A673 (cell line): ENCODE measurements at places on chromosomes 5 and 9.

DNA sequence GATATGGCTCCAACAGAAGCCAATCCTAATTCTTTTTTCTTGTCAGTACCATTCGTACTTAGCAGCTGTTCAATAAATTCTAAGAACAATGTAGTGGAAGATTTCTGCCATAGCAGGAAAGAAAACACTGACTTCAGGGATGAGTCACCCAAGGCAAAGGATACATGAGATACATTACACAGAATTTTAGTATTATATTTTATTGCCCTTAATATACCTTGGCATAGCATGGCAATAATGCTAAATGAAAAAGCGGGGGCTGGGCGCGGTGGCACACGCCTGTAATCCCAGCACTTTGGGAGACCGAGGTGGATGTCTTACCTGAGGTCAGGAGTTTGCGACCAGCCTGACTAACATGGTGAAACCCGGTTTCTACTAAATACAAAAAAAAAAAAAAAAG, 619.1 kb upstream of the DAB2 start:
- no peak overlapping the region for H3K27ac ChIP-seq
- no peaks in the 10 kb centered on the region for H3K36me3 ChIP-seq
- no peak overlapping the region for H3K4me3 ChIP-seq
- H3K27me3 ChIP-seq, result no peaks in the 10 kb centered on the region
- H3K4me1 ChIP-seq, result no peaks in the 10 kb centered on the region

- no peak overlapping the region for H3K4me3 ChIP-seq
- DNase-seq, result no peak
- H3K36me3 ChIP-seq, result no peaks in the 10 kb centered on the region
- H3K27ac ChIP-seq, result no peak overlapping the region
- H3K27me3 ChIP-seq, result no peaks in the 10 kb centered on the region
Observed at GRCh38 chr9:127550751-127551150, 61.3 kb upstream of the STXBP1 start.

DNA sequence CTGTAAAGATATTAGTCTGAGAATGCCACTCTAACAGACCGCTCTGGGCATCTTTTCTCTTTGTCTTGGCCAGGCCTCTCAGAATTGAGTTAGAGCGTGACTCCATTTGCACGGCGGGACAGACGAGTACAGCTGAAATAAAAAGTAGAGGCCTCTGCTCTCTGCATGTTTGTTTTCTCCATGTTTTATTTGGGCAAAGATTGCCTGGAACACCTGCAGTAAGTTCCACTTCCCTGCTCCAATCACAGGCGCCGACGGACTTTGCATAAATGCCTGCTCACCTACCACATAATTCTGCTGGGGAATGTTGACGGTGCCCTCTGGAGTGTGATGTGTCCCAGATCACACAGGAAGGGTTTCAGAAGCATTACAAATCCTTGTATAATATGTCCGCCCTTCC, 10.6 kb downstream of the SPOCK1 start:
- H3K27ac ChIP-seq, result no peak overlapping the region
- DNase-seq, result no peak
- H3K27me3 ChIP-seq, result no peaks in the 10 kb centered on the region
- no peaks in the 10 kb centered on the region for H3K36me3 ChIP-seq

DNA sequence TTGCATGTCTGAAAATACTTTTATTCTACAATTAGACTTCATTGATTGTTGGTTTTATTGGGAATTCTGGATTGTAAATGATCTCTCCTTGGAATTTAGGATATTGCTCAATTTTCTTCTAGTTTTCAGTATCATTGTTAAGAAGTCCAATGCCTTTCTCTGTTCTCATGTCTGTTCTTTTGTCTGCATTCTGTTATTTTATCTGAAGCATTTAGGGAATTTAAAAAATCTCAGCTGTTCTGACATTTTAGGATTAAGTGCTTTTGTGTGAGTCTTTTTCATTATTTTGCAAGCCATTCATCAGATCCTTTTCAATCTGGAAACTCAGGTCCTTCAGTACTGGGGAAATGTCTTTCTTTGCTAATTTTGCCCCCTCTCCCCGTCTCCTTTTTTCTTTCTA, 4.4 kb upstream of the FER start:
- peak; percentile 18 for DNase-seq
- H3K27ac ChIP-seq, result no peak overlapping the region
- no peak overlapping the region for H3K4me3 ChIP-seq
- H3K36me3 ChIP-seq, result no peaks in the 10 kb centered on the region

DNA sequence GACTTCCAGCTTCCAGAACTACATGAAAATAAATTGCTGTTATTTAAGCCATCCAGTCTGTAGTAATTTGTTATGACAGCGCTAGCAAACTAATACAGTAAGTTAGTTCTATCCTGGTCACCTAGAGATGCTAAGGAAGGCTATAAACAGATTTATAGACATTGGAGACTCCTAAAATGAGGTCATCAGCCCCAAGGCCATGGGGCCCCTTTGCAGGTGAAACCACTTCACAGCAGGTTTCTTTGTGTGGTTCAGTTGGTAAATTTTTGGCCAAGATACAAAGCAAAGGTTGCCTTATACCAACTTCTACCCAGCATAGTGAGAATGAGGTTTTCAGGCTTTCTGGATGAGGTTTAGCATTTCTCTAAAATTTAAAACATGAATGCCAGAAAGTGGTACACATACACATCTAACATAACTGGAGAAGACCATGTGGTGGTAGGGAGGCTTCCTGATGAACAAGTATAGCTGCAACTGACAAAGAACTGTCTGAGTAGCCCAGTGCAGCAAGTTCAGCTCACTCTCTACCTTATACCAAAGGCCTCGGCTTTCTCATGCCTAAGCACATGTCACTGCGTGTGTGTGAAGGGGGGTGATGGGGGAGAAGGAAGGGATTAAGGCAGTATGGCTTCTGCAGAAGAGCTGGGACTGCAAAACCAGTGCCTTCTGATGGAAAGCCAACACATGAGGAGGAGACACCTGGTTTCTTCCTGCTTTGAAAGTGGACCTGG, 264.6 kb upstream of the TAS2R1 start:
- H3K36me3 ChIP-seq, result no peaks in the 10 kb centered on the region
- H3K4me3 ChIP-seq, result no peak overlapping the region
- DNase-seq, result no peak
- no peaks in the 10 kb centered on the region for H3K4me1 ChIP-seq
- no peak overlapping the region for H3K27ac ChIP-seq
- no peaks in the 10 kb centered on the region for H3K27me3 ChIP-seq
